ENCODE measurements at places on chromosomes 2 and 18.

DNA sequence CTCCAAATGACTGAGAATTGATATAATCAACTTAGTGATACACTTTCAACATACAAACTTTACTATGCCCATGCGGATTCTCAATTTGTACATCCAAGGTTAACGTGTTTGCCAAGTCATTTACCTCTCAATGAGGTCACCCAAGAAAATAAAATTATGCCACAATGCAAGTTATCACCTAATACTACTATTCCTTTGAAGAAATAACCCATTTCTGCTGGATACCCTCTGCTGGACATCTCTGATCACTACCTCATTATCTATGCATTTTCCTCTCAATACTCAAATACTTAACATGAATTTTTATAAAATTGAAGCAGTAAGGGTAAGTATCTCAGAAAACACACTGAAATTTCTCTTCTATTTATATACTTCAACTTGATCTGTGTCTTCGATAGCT is 12.7 kb downstream of the HNRNPLL start:
- no peak for DNase-seq

DNA sequence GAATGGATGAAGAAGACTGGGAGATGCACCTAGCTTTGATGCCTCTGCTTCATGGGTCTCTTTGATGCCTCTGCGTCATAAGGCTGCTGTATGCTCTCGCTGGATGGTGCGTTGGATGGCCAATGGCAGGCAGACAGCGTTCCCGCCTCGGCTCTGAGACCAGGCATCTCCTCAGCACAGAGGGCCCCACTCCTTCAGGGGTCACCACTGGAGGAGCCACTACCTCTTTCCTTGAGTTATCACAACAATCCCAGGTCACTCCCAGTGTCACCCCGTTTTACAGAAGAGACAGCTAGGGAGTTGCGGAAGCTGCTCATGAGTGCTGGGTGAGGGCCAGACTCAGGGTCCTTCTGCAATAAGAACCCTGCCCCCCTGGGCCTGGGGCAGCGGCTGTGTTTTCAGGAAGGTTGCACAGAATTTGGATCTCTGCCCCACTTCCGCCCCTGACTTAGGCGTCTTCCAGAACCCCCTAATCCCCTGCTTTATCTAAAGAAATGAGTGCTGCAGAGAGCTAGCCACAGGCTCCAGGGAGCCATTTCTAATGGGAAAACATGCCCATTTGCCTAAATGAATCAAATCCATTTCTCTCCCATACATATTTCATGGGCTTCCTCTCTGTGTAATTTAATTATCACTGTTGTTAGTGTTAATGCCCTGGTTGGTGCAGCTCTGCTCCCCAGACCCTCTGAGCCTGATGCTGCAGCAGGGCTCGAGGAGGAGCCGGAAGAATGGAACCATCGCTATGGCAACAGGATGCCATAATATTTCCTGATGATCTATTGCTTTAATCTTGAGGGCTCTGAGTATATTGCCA is 131.8 kb upstream of the HS6ST1 start:
- peak; percentile 14 for DNase-seq

- no peak for DNase-seq
Measured at GRCh38 chr2:197124639-197125390, 185.8 kb downstream of the ANKRD44 start.

DNA sequence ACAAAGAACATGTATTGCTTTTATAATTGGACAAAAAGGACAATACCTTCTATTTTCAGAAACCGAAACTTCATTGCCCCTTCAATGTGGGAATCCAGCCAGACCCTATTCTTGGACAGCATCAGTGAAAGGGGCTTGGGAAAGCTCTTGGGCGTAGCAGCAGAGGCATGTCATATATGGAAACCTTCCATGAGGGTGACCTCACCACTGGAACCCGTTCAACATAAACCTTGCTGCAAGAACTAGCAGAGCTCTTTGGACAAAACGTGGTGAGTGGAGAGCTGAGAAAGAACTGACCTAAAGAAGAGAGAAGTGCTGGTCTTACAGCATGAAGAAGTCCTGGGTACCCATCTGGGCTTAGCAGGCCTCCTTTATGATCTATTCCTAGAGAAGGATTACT is 22.7 kb upstream of the ACTG2 start:
- no peak for DNase-seq

DNA sequence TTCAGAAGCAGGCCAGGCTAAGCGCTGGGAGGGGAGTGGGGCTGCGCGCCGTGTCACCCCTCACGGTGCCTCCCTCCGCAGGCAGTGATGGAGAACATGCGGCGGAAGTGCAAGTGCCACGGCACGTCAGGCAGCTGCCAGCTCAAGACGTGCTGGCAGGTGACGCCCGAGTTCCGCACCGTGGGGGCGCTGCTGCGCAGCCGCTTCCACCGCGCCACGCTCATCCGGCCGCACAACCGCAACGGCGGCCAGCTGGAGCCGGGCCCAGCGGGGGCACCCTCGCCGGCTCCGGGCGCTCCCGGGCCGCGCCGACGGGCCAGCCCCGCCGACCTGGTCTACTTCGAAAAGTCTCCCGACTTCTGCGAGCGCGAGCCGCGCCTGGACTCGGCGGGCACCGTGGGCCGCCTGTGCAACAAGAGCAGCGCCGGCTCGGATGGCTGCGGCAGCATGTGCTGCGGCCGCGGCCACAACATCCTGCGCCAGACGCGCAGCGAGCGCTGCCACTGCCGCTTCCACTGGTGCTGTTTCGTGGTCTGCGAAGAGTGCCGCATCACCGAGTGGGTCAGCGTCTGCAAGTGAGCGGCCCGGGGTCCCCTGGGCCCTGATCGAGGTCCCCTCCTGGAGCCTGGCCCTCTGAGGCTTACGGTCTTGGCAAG is 12.2 kb downstream of the WNT10A start:
- peak; percentile 87 for DNase-seq

- DNase-seq = no peak
Measured at GRCh38 chr2:70931376-70932000, 4.2 kb upstream of the ATP6V1B1 start.
